ENCODE measurements at places on chromosomes 7 and 10.
A peak's percentile ranks its signal among the peaks of the same experiment; 100 is the strongest.

DNA sequence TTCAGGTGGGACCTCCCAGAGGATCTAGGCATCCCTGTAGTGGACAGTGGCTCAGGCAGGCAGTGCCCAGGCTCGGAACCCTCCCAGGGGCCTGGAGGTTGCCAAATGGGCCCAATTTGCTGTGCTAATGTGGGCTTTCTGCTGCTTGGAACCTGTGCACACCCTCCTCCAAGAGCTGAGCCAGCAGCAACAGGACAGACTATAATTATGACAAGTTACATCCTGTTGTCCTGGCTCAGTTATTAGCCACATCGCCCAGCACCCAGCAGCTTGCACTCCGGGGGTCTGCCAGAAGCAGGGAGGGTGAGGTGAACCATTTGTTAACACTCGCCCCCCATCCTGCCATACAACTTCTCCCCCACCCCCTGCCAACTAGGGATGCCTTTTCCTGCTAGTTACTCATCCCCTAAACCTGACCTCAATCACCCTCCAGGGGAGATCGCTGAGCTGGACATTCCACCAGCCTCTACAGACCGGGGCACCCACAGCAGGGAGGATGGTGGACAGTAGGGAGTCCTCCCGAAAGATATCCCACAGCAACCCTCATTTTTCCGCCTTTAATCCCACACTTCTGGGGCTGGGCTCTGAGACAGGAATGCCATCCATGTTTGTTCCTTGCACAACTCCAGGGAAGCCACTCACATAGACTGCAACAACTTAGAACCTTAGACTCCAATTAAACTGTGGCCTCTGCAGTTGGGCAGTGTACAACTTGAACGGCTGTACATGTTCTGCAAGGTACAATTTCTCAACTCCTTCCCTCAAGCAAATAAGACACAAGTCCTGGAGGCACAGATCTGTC, 7.9 kb upstream of the MYL10 start:
- no peak for DNase-seq

DNA sequence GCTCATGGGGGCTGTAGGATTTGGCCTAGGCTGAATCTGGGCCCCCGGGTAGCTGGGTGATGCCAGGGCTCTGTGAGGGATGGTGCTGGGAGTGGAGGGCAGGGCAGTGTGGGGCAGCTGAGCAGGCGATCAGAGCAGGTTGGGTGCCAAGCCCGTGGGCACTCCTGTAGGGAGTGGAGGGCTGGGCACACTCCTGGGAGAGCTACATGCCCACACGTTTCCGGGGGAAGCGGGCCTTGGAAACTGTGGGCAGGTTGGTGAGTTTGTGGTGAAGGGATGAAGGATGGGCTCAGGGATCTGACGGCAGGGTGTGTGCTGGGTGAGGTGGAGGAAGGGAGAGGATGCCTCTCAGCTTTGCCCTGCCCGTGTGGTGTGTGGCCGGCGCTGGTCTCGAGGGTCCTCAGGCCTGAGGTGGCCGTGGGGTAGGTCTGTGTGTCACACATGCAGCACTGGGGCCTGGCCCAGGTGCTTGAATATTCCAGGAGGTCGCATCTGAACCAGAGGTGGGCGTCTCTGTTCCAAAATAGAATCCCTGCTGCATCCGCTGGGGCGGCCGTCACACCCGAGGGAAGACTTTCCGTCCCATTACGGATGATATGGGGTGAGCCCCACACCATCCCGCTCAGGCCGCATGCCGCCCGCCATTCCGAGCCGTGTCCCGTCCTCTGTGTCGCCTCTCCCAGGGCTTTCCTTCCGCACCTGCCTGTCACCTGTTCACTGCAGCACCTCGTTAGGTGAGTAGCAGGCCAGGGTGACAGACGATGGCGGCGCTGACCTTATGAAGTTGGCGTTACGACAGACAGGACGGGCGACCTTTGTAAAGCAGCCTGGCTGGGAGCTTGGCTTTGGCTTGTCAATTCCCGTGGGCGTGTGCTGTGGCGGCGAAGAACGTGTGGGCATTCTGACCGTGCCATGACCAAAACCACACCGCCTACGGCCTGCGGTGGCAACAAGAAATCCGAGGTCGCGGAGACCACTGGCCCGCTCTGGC, 143.6 kb downstream of the ACTR3B start:
- DNase-seq: no peak

GRCh38 chr7:142485617-142486226, 227.9 kb upstream of the PRSS58 start:
- DNase-seq: peak; percentile 39

DNA sequence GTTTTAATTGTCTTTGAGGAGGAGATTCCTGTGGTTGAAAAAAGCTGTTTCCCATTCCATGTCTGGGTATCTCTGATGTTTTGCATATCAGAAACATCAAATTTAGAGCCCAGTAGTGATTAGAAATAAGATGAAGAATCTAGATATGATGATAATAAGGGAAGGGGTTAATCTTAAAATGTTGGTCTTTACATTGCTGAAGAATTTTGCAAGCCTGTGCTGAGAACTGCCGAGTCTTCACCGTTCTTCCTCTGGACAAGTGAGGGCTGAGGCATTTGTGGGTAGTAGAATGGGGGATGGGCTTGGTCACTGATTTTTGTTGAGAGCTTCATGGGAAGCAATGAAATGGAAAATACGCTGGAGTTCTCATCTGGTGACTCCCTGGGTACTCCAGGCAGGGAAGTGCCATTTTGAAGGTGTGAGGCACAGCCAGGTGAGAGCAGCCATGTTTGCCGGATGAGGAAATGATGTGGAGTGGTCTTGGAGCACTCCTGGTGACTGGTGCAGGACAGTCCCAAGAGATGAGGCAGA, 10.2 kb downstream of the TCF7L2 start:
- DNase-seq: no peak

DNA sequence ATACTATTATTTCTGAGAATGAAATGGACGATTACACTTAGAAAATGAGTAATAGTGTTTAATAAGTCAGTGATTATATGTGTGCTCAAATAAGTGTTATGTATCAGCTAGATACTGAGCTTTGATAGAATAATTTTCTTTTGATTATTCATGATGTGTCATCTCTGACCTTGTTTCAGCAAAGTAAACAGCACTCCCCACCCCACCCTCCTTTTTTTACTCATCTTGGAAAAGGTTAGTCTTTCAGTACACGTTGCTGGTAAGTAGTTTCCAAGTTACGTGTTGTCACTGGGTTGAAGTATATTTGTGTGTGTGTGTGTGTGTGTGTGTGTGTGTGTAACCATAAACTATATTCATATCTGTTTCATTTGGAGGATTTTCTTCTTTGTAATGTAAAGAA, 84.1 kb downstream of the GNAI1 start:
- DNase-seq: peak; percentile 12

- no peak for DNase-seq
These were observed 345.7 kb upstream of the KLF6 start for GRCh38 chr10:4130685-4131084.

DNA sequence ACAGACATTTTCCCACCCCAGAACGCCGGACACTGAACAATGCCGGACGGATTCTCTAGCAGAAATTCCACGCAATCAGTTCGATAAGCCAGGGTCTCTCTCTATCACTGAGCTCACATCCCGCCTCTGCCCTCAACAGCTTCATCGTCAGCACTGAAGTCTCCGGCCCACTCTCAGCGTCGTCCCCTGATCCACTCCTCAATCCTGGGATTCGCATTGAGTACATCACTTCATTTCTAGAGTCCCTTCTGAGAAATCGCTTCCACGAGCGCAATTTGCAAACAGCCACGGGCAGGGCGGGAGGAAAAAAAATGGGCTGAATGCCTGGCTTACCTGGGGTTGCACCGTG, 365 bp downstream of the YME1L1 start:
- DNase-seq: no peak

- peak; percentile 83 for DNase-seq
These were observed at the start of gene MDFIC for GRCh38 chr7:114922026-114922651. TSS of gene MDFIC (plus strand) at chr7:114922094. CDS start at chr7:114923034, 940 bp downstream.

- peak; percentile 30 for DNase-seq
These were observed 129.8 kb downstream of the FRMD4A start for GRCh38 chr10:14200698-14201544.

DNA sequence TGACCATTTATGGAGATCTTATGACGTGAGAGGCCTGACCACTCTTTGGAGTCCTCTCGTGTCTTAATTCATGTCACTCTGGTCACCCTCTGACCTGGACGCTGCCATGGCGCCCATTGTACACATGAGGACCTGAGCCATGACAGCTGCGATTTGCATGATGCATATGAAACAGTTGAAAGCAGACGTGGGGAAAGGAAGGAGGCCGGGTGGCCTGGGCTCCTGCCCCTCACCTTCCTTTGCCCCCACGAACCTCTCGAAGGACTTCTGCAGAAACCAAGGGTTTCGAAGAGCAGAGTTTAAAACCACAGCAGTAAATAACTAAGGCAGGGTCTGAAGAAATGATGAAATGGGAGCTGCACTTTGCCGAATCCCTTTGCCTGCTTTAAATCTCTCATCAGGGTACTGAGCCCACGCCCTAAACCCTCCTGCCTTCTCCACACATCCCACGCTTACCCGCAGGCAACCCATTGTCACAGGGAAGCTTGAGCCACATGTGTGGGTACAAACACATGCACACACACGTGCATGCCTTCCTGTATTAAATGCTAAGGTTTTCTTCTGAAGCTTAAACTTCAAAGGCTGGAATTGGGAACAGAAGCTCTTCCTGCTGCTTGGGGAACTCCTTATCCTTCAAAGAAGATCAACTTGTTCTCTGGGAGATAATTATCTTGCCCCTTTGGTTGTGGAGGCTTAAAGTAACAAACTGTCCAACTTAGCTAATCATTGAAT, 11.7 kb upstream of the CALML3 start:
- peak; percentile 51 for DNase-seq

- no peak for DNase-seq
These were observed 79.6 kb downstream of the LSM5 start for GRCh38 chr7:32410545-32410944.

GRCh38 chr10:79387466-79387973, 40.3 kb downstream of the PPIF start:
- DNase-seq: no peak

GRCh38 chr7:45677311-45677900, 103.2 kb downstream of the ADCY1 start:
- no peak for DNase-seq

GRCh38 chr10:10293041-10293440, 724.6 kb upstream of the CELF2 start:
- DNase-seq: no peak

DNA sequence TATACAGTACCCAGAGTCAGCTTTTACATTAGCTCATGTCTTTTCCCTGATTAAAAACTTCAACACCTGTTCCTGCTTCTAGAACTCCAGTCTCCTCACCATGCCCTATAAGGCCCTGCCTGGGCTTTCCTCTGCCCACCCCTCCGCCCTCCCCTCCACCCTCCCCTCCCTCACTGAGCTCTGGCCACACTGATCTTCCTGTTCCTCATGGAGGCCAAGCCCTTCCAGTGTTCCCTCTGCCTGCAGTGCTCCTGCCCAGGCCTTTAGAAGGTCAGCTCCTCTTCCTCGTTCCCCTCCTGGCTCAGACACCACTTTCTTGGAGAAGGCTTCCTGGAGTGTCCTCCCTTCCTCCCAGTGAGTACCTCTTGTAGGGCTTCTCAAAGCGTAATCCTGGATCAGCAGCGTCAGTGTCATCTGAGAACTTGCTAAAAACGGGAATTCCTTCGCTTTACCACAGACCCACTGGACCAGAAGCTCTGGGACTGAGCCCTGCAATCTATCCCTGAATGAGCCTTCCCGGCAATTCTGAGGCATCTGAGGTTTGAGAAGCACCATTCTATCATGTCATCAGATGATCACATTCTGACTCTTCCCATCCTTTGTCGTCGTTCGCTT, 3.7 kb downstream of the PDZD7 start:
- no peak for DNase-seq

GRCh38 chr7:80552031-80552694, 40.3 kb upstream of the GNAT3 start:
- DNase-seq: no peak

GRCh38 chr7:47228386-47229014, 353.4 kb downstream of the TNS3 start:
- DNase-seq: no peak

- DNase-seq: no peak
These were observed 41.0 kb downstream of the WAPL start for GRCh38 chr10:86480571-86480970.

DNA sequence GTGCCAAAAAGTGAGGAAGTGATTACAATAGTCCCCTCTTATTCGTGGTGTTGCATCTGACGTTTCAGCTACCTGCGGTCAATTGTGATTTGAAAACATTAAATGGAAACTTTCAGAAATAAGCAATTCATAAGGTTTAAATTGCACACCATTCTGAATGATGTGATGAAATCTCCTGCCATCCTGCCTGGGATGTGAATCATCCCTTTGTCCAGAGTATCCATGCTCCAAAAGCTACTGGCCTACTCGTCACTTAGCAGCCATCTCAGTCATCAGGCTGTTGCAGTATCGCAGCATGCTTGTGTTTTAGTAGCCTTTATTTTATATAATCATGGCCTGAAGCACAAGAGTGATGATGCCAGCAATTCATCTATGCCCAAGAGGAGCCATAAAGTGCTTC, 97.7 kb upstream of the CDCA7L start:
- DNase-seq: no peak

- no peak for DNase-seq
These were observed 5.6 kb upstream of the AS3MT start for GRCh38 chr10:102863660-102864059.

GRCh38 chr7:90188281-90188680, 23.3 kb upstream of the STEAP2 start:
- no peak for DNase-seq

- DNase-seq: no peak
These were observed 3.6 kb downstream of the BHLHA15 start for GRCh38 chr7:98214811-98215321.

- no peak for DNase-seq
These were observed 115.5 kb downstream of the WDR11 start for GRCh38 chr10:120966657-120967045.

DNA sequence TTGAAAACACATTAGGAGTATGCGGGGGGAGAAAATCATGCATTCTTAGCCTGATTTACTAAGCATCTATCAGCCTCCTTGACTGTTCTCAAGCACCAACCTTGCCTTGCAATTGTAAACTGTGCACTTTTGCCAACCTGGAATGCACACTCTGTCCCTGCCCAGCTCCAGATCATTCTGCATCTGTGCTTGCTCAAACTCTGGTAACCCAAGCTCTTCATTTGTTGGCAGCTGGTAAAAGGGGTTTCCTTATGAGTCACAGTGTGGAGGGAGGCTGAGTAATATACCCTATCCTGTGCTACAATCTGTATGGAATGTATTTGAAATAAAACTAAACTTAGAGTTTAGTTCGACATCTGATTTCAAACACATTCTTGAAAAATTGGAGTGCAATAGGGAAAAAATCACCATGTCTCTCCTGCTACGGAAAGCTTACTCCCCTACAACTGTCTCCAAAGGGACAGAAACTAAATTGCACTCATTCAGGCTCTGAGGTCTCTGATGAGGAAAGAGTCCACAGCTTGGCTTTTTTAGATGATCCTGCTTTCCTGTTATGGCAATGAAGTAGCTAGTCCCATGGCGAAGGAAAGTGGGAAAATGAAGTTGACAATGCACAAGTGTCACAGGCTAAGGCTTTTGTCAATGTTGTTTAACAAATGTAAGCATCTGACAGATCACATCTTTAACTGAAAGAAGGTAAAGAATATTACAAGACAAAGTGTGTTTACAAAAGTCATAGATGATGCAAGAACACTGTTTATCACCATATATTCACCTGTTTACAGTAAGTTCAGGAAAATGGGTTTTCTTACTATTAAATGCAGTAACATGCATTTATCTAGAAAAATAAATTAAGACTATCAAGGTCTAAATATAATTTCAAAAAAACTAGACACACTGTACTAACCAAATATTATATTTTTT, 61.9 kb downstream of the TES start:
- no peak for DNase-seq

All from stimulated activated CD4-positive, alpha-beta T cell treated with anti-CD3 and anti-CD28 coated beads, Interleukin-15, amount 100 ng/mL, for 24 hours (primary cell).